LNCaP clone FGC (cell line): ENCODE measurements at places on chromosomes 6 and 20.

- DNase-seq: no peak
These were observed 916 bp upstream of the PPP1R11 start for GRCh38 chr6:30066082-30066481.

DNA sequence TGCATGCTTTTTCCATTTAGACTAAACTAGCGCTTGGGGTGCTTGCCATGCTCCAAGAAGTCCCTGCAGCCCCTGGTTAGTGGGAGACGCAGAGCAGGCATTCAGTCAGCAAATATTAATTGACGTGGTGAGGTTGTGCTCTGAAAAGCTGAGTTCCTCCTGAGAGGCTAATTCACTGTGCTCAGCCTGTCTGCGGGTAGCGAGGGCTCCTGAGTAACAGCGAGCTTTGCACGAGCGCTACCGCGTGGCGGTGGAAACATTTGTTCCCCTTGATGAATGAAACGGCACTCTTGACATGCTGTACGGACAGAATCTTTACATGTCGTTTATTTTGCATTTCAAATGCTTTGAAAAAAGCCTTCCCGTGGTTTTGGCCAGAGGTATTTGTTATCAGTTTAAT lies 170.6 kb upstream of the AGPAT4 start:
- no peak for DNase-seq

- DNase-seq: no peak
These were observed 53.3 kb downstream of the CHMP4B start for GRCh38 chr20:33864324-33864963.

DNA sequence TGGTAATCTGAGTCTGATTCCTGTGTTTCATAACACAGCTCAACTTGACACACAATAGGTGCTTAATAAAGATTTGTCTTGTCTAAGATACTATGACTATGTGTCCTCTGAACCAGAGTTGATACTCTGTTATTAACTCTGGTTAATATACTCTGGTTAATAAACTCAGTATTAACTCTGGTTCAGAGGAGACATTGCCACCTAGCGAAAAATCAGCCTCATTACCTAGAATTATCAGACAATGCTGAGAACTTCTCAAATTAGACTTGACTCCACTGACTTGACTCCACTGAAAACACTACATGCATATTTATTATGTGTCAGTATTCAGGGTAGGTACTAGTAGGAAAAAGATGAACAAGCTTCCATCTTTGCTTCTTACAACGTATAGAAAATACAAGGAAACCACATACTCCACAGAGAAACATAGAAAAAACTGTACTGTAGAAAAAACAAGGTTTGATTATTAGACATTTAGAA lies 73.9 kb downstream of the AHI1 start:
- peak; percentile 19 for DNase-seq

DNA sequence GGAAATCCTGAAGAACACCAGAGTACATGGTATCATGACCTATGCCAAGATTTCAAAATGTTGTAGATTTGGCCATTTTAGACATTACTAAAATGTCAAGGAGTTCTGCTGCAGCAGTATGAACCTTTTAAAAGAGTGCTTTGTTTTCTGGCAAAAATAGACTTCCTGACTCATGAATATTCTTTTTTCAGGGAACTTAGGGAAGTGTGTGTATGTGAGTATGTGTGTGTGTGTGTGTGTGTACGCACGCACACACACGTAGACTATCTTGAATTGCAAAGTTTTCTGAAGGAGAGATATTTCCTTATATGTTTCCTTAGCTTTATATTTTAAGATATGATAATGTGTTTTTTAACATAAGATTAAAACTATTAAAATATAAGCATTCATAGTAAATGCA lies 161.2 kb downstream of the HS3ST5 start:
- DNase-seq: no peak

DNA sequence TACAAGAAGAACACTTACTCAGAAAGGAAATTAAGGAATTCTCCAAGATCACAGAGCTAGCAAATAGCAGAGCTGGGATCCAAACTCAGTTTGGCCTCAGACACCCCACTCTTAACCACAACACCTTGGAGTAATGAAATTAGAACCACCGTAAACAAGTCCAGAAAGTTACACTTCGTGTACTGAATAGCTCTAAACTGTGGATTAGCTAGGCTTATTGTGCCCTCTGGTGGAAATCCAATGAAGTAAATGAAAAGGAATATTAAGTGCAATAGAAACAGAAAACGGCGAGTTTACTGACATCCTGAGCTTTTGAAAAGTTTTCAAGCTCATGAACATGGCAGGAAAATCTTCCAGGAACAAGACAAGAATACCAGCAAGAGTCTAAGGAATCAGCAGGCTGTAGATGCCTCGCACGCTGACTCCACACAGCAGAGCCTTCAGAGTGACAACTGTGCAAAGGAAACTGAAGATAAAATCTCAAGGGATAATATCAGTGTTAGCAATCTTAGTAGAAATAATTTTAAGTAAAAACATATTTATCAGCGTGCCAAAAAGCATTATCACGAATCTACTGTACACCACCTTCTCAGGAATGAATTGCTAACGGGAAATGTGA lies 34.6 kb downstream of the FBXO5 start:
- peak; percentile 11 for DNase-seq

- no peak for DNase-seq
These were observed 46.3 kb upstream of the FOXA2 start for GRCh38 chr20:22630701-22631100.

DNA sequence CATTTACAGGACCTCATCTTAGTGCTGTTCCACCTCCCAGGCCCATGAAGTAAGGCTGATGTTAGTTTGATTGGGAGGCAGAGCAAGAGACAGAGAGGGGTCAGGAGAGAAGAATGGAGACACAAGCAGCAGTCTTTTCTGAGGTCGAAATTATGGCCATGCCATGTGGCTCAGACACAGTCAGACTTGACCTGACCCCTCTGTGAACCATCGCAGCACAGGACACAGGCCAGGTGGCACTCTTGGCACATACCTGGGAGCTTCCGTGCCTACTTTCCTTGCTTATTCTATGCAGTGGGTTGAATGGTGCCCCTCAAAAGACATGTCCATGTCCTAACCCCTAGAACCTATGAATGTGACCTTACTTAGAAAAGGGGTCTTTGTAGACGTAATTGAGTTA lies 254.9 kb downstream of the MAFB start:
- no peak for DNase-seq

DNA sequence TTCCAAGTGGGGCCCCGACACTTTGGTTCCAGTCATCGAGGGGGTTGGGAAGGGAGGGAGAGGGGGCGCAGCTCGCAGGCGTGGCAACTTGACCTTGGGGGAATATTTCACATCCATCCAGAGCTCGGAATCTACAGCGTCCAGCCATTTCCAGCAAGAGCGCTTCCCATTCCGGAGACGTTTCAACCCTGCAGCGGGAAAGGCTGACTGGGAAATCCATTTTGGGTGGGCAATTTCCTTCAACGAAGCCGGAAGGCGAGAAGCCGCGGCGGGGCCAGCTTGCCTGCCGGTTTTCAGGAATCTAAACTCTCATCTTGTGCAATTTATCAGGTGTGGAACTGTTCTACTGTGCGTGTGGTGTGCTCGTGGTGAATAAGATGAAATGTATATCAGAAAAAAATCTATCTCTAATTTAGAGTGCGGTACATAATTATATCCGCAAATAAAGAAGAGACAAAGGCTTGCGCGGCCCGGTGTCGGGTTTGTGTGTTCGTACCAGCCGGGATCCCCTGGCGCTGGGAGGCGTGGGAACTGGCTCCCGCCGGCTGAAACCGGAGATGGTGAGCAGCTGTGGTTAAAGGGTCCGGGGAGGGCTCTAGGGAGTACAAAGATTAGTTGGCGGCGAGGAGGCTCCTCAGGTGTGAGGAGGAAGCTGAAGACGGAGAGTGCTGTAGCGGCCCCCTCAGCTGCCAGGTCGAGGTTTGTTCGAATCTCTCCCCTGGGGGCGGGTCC lies 4.8 kb downstream of the SLC32A1 start:
- no peak for DNase-seq

GRCh38 chr6:157967020-157967419 lies 14.6 kb upstream of the SYNJ2 start:
- DNase-seq: no peak
